ENCODE measurements at places on chromosomes 1 and 21.

DNA sequence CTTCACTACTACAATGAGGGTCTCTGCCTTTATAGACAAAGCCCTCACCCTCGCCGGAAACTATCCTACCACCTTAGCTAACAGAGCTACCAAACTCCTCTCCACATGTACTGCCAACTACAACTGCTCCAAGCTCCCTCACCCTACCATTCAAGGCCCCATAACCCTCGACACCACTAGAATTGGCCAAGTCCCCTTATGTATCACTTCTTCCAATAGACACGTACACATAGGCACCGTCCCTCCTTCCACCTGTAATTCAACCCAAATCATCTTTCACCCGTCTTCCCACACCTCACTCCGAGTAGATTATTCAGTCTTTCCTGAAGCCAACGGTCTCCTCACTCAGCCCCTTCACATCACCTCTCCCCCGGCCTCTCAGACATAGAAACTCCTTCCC is 19.7 kb upstream of the CA6 start:
- DNase-seq = no peak

- no peak for DNase-seq
Measured at GRCh38 chr1:116916533-116917445, 7.1 kb downstream of the PTGFRN start.

DNA sequence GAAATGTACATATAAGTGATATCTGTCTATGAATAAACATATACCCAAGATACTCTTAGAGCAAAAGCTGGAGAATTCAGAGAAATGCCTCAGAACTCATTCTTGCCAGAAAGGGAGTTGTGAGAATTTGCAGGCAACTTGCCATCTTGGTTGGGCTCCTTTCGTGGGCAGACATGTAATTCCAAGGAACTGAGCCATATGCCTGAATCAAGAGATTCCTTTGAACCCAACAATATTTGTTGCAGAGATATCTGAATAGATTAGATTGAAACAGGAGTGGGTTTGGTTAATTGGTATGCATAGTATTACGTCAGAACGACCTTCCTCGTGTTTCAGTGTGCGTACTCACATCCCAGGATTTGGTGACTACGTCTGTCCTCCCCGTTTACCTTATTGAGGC is 67.0 kb downstream of the TGFB2 start:
- no peak for DNase-seq

DNA sequence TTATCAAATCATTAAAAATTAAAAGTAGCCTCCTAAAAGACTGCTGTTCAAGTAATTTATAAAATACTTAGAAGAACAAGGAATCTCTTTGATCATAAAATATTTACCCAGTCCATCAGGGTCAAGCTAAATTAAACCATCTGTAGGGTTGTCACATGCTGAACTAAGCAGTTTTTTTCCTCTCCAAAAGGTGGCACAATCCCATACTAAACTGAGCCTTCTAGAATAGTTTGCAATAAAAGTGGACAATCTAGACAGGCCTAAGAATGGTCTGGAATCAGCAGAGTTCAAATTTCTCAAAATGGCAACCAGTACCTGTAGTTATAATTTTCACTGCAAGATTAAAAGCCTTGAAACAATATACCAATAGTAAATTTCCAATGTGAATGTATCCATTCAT is 194.8 kb downstream of the EIF4G3 start:
- DNase-seq = no peak

DNA sequence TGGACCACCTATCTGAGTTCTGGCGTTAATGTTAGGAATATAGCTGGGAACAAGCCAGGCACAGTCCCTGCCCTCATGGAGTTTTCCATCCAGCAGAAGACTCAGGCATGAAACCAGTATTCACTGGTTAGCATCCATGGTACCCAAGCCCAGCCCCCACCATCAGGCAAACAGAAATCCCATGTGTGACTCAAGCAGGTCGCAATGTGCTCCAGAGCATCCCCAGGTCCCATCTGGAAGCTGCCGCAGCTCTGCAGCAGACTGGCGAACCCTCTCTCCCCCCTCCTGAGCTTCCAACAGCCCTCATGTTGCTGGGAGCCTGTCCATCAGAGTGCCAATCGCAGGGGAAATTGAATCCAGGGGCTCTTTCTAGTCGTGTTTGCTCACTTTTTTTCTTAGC is 174.2 kb downstream of the RRAGC start:
- no peak for DNase-seq

DNA sequence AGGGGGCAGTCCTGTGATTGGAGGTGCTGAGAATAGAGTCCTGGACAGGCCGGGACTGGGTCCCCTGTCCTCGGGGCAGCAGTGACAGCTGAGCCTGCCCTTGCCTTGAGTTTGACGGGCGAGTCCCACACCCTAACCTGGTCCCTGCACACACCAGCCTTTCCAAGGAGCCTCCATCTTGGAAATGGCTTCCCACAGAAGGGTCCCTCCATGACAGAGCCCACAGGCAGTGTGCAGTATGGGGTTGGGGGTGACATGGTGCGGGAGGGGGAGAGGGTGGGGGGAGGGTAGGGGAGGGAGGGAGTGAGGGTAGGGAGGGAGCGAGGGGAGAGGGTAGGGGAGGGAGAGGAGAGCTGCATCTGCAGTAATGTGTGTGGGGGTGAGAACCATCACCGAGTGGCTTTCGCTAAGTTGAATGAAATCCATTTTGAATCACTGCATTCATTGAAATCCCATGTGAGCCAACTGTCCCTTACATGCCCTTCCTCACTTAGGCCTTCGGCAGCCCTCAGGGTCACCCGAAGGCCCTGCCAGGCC is 10.1 kb upstream of the TMEM52 start:
- DNase-seq = no peak

DNA sequence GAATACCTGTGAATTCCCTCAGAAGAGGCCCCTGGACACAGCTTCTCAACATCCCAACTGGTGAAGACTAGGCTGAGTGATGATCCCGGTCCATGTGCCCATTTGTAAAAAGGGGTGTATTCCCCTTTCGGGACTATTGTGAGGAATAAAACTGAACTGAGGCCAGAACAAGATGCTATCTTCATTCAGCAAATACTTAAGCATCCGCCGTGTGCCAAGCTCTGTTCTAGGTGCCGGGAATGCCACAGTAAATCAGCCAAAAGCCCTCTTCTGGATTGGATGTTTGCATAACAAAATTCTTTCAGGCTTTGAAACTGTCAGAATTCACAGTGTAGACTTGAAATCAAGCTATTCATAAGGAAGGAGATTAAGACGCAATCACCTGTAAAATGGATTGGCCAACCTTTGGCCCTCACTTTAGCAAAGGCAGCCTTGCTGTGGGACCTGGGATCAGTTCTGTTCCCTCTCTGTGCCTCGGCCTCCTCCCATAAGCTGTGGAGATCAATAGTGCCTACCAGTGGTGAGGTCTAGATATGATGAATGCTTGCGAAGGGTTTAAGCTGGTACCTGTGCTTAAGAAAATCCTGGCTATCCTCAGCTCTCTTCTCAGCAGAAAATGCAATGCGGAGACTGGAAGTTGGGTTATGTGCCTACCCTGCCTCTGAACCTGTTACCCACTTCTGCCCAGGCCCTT is 1.8 kb downstream of the ALPL start:
- no peak for DNase-seq

DNA sequence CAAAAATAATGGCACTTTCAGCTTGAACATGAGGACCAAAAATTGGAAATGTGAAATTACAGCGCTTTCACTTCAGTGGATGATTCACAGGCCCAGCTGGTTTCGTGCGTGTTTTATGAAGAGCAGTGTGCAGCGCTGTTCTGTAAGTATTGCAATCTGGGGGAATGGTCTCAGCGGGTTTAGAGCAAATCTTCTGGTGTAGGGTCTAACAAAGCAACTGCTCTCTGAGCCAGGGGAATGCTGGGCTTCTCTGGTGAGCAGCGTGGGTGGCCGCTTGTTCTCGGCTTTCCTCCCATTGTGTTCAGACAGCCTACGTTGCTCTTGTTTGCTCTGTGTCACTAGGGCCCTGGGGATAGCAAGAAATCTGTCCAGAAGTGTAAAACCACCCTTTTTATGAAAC is 42.4 kb upstream of the GADD45A start:
- DNase-seq = no peak

DNA sequence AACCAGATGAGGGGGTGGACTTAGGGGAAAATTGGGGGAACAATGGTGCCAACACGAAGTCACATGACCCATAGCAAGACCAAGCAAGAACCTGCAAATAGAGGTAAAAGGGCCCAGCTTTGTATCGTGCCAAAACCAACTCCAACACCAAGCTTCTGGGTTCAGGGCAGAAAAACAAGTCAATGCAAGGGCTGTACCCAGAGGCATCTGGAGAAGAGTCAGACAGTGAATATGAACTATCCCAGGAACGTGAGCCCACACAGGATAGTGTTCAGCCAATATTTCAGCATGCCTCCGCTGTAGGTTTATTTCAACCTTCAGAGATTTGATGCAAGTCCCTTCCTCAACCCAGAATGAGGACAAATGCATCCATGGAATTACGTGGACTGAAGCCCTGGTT is 15.0 kb upstream of the ZMYM6 start:
- no peak for DNase-seq

DNA sequence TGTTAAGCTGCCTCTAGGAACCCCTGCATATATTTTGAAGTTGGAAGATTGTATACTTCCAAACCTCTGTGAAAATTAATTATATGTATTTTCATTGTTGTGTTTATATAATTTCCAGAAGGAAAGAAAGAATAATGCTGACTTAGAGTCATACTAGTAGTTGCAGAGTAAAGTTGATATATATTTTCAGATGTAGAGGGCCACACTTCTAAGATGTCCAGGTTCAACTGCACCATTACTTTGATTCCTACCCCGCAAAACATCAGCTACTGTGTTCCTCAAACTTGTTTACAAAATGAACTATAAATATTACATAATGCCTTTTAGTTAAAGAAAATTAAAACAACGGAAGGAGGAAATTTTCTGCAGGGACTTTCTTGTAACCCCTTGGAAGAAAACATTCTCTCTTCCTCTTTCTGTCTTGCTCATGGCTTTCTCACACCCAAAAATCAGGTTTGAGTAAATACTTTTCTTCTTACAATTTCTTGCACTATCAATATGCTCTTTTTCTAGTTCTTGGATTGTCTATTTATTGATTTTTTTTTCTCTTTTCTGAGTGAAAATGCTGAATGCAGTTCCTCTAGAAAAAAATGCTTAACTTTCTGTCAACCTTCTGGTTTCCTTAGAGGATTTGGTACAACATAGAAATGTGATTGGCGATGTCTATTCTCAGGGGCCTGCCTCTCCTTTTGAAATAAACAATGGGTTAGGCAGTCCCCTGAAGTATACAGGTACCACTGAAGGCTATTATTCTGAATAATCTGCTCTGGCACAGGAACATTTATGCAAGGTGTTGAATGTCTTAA is 867.8 kb downstream of the TTLL7 start:
- DNase-seq = no peak

DNA sequence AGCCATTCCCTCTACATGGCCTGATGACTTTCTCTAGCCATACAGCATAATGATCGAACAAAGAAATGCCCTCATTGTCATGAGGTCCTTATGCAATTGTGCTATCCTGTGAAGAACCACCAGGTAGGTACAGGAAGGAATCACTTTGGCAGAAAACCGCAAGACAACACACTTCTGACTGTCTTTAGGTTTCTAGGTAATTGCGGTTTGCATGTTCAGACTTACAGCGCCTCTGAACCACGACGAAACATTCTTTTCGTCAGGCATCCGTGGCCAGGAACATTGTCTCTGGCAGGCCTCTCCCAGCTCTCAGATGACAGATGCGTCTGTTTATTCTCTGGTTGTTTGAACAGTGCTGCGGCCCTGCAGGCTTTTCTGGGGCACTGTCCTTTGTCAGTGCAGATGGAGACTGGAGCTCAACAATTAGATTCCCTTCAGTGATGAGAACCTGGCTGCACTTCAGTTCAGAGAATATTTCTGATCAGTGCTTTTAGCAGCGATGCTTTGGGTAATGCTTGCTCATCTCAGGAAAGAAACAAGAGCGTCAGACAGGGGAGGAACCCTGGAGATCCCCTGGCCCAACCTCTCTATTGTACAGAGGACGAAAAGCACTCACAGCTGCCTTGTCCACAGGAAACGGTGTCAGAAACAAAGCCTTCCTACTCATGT is 63.4 kb downstream of the B3GALT5 start:
- DNase-seq = peak; percentile 95

- DNase-seq = no peak
Measured at GRCh38 chr1:243428617-243429342, 172.9 kb downstream of the SDCCAG8 start.

DNA sequence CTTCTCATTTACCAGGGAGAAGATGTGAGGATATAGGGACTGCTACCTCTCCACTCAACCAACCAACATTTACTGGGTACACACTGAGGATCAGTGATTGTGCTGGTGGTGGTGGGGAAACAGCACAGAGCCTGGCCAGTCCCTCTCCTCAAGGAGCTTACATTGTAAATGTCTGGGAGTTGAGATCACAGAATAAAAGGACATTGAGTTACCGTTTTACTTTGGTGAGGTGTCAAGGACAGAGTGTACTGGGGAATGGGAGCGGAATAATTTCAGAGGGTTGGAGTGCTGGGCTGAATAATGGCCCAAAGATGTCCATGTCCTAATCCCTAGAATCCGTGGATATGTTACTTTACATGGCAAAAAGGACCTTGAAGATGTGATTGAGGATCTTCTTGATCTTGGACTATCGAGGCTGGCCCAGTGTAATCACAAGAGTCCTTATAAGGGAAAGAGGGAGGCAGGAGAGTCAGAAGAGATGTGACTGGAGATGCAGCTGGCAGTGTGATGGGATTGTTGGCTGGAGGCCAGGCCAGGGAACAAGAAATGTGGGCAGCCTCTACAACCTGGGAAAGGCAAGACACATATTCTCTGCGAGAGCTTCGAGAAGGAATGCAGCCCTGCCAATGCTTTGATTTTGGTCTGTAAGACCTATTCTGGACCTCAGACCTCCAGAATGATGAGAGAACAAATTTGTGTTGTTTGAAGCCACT is 26.6 kb upstream of the RWDD3 start:
- no peak for DNase-seq

DNA sequence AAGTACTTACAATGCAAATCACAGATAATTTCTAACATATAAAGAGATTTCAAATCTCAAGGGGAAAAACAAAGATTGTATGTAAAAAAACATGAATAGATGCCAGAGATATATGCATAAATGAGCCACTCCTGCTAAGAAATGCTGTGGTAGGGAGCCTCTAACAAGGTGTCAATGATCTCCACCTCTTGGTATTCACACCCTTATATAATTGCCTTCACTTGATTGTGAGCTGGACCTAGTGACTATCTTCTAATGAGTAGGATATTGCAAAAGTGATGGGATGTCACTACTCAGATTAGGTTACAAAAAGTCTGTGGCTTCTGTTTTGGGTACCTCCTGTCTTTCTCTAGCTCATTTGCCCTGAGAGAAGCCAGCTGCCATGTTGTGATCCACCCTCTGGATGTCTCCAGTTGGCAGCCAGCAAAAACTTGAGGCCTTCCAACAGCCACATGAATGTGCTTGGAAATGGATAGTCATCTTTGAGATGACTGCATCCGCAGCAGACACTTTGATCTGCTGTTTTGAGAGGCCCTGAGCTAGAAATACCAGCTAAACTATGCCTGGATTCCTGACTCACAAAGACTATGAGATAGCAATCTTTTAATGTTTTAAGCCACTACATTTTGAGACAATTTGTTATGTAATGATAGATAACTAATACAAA is 196.1 kb upstream of the FGGY start:
- DNase-seq = no peak

- no peak for DNase-seq
Measured at GRCh38 chr1:9115351-9116205, 13.3 kb downstream of the GPR157 start.

GRCh38 chr1:11772458-11772857 is 10.5 kb downstream of the C1orf167 start:
- DNase-seq = no peak

- peak; percentile 94 for DNase-seq
Measured at GRCh38 chr21:37008724-37009123, 2.2 kb downstream of the RIPPLY3 start.

All from NCI-H748 treated with DMSO at 0.1 percent for 48 hours (cell line).